ENCODE measurements at places on chromosomes 12 and 14.

DNA sequence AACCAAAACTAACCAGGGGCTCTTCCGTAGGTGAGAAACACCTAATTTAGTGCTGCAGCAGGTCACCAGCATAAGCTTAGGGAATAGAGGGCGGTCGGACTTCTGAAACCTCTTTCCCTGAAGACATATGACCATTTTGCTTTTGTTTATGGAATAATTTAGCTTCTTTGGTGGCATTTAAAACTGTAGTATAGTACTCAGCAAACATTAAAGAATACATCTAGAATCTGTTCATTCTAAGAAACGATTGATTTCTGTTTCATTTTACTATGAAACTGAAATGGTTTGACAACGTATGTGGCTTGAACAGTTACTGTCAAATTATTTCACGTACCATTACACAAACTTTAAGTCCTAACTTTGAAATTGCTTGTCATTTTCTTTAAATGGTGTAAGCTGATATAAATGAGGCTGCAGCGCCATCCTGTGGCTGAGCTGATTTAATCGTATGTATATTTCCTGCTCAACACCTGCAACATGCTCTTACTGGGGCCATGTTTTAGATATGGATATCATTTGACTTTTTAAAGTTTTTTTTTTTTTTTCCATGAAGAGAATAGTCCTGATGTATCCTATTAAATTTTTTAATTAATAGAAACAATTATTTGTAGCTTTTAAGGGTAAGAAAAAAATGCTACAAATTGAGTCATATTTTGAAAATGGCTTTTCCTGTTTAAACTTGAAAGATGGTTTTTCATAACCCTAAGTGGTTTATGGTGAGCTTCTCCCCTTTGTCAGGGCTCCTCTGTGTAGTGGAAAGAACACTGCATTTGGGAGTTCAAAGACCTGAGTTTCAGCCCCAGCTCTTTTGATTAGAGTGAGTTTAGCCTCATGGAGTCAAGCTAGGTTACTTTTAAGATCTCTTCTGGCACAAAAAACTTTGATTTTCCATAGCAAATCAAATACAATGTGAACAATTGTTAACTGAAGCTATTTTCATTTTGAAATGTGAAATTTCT, 27.4 kb downstream of the CFAP54 start:
- DNase-seq, result peak; percentile 22

DNA sequence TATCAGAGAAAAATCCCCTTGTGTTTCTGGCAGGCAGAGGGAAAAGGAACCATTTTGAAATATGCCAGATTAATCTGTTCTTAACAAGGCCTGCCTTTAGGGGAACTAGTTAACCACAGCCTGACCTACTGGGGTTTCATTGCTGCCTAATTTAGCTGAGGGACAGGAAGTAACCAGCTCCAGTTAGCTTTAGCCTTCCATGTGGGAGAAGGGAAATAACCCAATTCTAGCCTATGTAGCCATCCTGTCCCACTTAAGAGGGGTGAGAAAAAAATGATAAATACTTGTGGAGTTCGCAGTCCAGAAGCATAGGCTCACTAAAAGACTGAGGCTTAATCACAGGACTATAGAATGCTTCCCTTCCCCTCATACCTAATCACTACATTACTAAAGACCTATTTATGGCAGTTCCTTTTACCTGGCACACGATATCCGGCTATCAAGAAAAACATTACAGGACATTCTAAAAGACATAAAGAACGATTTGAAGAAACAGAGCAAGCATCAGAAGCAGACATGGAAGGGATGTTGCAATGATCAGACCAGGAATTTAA, 22.8 kb downstream of the COX8C start:
- DNase-seq, result no peak

GRCh38 chr12:32379213-32379612, 20.1 kb upstream of the FGD4 start:
- DNase-seq, result no peak

GRCh38 chr14:37047226-37047625, 125.2 kb downstream of the SLC25A21 start:
- DNase-seq, result no peak

DNA sequence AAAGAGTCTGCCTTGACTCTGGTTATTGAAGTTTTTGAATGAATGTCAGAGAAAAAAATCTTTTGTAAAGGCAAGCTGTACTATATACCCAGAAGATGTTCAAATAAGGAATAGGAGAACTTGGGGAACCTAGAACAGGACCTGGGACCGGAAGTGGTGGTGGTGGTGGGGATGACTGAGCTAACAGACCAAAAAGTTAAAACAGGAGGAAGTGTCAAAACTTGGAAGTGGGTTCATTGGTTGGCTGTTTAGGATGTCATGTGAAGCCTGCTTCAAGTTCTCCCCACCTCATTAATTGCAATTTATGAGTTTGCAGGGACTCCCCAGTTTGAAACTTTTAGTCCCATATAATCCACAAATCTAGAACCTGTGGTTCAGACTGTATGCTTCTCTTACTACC, 26.2 kb downstream of the PLXNC1 start:
- DNase-seq, result no peak

DNA sequence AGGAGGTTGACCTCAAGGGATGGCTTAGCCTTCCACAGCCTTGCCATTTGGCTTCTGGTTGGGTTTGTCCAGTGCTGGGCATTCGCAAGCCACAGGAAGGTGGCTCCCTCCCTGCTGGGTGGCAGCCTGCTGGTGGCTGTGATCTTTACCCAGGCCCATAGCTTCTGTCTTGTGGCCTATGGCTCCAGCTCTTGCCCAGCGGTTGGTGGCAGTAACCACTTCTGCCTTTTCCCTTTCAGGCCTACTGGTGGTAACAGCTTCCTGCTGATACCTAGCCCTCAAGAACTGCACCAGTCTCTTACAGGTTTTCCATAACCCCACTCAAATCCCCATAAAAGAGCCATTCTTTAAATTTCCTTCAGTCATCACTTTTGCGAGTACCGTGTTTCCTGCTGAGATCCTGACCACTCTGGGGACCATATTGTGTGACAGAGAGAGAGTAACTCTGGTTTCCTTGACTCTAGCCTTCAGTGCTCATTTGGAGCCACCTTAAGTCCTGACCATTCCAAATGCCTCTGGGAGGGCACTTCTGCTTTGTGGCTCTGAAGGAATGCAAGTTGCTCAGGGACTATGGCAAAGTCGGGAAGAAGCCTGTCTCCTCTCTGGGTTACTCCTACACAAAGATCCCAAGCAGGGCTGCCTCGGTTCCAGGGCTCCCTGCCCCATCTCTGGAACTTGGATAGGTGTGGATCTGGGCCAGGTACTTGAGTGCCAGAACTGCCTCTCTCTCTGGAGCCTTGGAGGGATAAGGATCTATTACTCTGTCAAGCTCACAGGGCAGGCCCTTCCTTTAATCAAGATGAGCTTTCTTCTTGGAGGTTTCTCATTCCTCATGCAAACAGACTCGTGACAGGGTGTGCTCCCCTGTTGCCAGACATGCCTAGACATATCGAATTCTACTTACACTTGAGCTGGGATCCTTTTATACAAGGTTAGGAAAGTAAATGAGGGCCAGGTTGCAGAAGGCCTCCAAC, 2.9 kb upstream of the NYNRIN start:
- no peak for DNase-seq

DNA sequence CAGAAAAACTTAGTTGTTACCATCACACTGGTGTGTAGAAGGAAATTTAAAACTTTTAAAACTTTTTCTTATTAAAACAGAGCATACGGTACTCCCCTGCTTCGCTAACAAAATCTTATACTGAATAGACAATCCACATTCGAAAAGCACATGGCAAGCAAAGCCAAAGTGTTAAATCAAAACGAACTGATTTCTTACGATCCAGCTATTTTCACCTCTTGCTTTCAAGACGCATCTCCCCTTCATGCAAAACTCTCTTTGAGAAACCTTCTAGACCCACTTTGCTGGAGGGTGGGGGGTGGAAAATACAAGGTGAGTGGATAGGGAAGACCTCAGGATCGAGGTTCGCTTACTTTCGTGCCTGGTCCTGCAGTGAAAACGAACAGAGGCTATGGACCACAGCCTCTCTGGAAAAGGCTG, 328 bp downstream of the INTS13 start:
- DNase-seq, result no peak

DNA sequence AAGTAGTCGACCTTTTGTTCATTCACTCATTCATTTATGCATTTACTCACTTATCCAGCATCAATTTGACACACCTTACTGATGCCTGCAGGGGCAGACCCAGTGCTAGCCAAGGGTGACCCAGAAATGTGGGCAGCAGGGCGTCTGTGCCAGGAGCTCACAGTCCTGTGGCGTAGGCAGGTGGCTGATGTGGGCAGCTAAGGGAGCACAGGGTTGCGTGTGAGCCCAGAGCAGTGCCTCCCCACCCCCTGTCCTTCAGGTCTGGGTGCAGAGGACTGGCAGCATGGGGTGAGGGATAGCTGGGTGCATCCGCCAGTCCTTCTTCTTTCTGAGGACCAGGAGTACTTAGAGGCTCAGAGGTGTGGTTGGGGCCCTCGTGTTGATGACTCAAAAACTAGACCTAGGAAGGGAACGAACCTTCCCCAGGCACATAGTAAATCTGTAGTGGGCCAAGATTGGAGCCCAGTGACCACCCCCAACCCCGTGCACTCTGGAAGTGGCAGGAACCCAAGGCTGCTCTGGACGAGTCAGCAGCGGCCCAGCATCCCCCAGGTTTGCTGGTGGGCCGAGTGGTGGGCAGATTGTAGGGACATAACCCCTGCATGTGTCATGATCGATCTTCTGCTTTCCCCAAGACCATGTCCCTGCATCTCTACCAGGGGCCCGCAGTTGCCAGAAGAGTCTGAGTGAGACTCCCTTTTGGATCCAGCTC, 63.9 kb downstream of the BEGAIN start:
- DNase-seq, result no peak

- DNase-seq, result no peak
Observed at GRCh38 chr12:106774808-106775524, 484 bp downstream of the RIC8B start.

GRCh38 chr12:113990250-113991223, 24.4 kb upstream of the RBM19 start:
- DNase-seq, result no peak

DNA sequence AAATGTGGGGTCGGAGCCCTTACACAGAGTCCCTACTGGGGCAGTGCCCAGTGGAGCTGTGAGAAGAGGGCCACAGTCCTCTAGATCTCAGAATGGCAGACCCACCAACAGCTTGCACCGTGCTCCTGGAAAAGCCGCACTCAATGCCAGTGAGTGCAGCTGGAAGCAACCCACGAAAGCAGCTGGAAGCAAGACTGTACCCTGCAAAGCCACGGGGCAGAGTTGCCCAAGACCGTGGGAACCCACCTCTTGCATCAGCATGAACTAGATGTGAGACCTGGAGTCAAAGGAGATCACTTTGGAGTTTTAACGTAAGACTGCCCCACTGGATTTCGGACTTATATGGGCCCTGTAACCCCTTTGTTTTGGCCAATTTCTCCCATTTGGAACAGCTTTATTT, 12.3 kb downstream of the GTF2A1 start:
- no peak for DNase-seq

- DNase-seq, result no peak
Observed at GRCh38 chr14:28608443-28608842, 158.1 kb upstream of the FOXG1 start.
